ENCODE measurements at places on chromosomes 3 and 15.

DNA sequence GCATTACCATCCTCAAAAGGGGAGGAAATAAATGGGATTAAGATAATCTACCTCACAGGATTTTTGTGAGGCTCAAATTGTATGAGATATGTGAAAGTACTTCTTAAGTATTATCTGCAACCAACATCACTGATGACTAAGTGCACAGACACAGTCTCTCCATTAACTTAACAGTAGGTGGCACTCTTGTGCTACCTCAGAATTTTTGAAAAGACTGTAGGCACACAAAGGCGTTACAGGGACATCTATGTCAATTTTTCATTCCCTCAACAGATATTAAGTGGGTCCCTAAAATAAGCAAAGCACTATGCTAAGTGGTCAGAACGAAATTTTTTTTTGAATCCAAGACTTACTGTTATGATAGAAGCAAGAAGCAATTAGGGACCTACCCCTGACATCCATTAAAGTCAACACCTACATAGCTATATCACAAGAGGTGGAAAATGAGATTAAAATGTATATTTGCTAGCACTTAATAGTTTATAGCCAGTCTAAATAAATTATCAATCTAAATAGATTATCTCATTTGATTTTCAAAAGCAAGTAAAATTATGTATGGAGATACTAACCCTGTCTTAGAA, 52.9 kb downstream of the RYK start:
- DNase-seq: peak; percentile 28

DNA sequence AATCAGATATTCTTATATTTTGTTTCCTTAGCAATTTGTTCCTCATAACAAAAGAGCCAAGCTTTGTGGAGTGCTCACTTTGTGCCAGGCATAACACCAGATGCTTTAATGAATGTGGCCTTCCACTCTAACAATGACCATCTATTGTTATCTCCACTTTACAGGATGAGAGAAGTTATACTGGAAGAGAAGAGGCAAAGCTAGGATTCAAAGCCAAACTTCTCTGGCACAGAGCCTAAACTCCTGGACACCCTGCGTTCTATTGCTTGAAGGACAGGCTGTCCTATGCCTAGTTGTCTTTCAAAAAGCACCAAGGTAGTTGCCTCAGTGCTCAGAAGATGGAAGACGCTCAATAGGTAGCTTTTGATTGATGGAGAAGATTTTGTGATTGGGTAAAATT, 123.2 kb upstream of the FEZF2 start:
- DNase-seq: no peak

- no peak for DNase-seq
These were observed 67.9 kb upstream of the TNIK start for GRCh38 chr3:171528102-171528501.

DNA sequence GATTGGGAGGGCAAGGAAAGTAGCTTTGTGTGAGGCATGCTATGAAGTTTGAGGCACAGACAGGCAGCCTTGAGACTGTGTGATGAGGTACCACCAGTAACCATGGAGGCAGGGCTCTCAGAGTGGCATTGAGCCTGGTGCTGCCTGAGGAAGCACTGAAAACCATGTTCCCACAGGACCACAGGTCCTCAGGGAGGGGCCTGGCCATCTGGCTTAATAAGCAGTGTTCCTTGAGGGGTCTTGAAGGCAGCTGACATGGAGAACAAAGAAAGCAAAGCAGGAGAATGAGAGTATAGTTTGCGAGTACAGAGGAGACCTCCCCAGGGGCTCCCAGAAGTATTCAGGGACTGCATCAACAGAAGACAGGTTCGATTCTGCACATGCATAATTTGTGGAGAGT, 346.6 kb downstream of the EPHB1 start:
- DNase-seq: no peak

GRCh38 chr3:194224471-194225417, 88.8 kb downstream of the HES1 start:
- peak; percentile 50 for DNase-seq

GRCh38 chr3:85475346-85475745, 516.6 kb downstream of the CADM2 start:
- no peak for DNase-seq

GRCh38 chr3:67947808-67948508, 293.5 kb upstream of the SUCLG2 start:
- peak; percentile 8 for DNase-seq

DNA sequence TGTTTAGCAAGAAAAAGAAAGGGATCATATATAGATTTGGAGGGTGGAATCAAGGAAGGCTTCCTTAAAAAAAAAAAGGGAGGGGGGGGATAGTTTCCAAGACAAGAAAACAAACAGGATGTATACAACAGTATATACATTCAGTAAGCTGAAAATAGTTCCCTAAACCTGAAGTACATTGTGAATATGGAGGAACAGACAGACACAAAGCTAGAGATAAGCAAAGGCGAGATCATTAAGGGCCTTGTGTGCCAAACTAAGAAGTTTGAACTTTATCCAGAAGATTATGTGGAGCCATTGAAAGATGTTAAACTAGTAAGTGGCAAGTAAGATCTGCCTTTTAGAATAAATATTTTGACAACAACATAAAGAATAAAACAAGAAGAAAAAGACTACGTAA, 93.3 kb upstream of the IMPG2 start:
- no peak for DNase-seq

DNA sequence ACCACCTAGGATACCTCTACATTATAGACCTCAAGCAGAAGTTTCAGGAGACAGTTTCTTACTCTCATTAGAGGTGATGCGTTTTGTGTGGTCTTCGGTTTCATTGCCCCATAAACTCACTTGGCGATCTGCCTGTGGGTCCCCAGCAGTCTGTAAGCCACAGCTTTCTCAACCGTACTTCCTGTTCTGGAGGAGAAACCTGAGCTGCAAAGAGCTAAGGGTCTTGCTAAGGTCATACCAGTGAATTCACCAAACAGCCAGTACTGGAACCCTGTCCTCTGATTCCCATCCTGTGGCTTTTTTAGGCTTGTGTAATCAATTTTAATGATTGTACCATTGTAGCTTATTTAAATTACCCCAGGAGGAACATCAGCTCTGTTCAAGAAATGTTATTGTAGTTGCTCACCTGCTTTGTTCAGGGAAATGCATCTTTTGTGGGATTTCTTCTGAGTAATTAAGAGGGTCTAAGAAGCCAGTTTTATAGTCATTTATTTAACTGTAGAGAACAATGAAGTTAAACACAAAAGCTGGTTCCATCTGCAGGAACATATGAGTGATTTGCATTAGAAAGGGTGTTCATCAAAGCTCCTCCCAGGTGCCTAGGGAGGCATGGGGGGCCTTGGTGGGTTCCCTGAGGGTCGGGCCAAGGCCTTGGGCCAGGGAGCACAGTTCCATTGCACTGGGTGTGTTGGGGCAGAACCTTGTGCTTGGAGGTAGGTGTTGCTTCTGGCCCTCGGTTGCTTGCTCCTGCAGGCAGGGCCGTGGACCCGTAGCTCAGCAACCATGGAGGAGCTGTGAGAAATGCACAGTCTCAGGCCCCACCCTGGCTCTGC, 69.6 kb downstream of the APBA2 start:
- DNase-seq: no peak

DNA sequence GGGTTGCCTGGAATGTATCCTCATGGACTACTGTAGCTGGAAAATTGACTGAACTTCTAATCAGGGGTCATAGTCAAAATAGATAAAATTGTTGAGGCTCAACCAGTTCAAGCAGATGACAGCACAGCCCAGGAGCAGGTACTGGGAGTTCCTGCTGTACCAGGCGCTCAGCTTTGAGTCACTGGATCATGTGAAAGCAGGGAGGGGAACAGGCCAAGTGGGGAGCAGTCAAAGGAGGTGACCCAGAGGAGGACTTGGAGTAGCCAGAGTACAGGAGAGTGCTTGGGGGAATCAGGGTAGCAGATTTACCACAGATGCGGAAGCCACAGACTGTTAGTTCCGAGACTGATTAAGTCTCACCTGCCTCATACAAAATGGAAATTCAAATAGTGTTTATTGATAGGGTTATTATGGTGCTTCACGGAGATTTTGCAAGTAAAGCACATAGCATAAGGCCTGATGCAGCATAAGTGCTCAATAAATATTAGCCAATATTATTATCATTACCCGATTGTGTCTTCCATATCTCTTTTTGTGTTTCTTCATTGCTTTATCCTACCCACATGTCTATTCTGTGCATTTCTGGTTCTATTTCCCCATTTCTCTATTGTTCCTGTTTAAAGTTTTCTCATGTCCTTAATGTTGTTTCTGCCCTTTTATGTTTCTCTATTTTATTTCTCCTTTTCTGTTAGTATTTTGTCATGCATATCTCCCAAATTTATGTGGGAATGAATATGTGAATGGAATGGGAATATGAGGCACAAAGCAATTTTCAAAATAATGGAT, 369.2 kb upstream of the MCTP2 start:
- DNase-seq: no peak

GRCh38 chr3:14858105-14858504, 39.3 kb downstream of the FGD5 start:
- DNase-seq: no peak

GRCh38 chr3:124256599-124256998, 264.7 kb upstream of the ROPN1 start:
- no peak for DNase-seq

DNA sequence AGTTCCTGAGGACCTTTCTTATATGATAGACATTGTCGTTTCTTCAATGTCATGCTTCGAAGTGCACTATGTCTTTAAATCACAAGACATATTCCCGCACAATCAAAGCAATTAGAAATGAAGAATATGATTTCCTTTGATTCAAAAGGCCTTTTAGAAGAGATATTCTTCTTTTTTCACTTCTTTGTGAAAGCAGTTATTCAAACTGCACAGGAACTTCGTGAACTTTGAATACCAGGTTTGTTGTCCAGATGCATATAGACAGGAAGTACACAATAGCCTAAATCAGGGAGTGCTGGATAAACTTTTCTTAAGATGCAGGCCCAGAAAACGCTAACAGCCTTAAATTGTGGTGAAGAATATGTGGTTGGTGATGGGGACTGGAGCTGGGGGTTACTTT, 591.1 kb upstream of the NAALADL2 start:
- no peak for DNase-seq

DNA sequence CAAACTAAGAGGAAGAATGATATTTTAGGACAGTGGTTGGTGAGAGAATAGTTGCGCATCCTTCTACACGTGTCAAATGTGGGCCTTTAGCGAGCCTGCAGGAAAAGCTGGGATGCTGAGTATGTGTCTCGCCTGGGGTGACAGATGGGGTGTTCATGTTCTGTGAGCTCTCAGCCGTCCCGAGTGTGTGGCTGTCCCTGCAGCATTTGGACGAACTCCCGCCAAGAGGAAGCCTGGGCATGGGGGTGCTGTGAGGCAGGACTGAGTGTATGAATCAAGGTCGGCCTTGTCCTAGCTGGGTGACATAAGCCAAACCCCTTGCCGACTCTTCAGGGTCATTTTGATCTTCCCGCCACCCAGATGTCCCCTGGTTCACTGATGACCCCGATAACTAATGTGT, 94.8 kb downstream of the CACNA1D start:
- no peak for DNase-seq

GRCh38 chr3:147744967-147745366, 335.8 kb downstream of the ZIC1 start:
- DNase-seq: no peak

DNA sequence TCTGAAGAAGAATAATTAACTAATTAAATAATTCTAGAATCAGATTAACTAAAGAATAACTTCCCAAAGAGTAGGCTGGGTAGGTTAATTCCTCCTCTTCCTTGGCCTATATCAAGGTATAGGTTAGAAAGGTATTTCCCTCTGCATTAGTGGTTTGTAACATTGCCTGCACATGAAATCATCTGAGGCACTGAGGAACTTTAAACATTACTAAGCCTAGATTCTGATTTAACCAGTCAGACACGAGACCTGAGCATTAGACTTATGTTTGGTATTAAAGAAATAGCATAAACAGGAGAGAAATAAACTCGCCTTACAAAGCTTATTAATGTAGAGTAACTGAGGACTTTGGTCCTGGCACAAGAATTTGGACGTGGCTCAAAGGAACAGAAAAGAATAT, 84.2 kb downstream of the FGF7 start:
- DNase-seq: no peak

DNA sequence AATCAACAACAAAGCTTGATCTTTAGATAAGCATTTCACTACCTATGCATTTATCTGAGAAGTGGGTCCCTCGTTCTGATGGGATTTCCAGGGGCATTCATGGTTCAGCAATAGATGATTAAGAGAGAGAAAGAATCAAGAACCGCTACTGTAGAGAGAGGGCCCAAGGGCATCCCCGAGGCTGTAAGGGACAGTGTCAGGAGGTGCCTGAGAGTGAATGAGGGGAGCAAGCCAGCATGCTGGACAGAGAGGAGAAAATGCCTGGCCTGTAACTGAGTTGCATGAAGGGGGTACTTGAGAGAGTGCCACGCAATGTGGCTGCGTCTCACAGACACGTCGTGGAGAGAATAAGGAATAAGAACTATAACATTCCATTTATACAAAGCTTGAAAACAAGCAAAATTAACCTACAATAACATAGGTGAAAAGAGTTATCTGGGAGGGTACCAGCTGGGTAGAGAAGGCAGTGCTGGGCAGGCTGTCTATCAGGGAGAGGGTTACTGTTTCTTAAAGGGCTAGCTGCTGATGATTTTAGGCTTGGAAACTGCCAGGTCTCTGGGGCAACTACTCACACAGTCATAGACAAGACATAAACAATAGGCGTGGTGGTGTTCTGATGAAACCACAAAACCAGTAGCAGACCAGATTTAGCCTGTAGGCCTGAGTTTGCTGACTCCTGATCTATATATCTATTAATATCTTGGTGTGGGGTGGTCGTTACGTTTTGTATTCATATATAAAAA, 374.6 kb upstream of the CFAP20DC start:
- no peak for DNase-seq

DNA sequence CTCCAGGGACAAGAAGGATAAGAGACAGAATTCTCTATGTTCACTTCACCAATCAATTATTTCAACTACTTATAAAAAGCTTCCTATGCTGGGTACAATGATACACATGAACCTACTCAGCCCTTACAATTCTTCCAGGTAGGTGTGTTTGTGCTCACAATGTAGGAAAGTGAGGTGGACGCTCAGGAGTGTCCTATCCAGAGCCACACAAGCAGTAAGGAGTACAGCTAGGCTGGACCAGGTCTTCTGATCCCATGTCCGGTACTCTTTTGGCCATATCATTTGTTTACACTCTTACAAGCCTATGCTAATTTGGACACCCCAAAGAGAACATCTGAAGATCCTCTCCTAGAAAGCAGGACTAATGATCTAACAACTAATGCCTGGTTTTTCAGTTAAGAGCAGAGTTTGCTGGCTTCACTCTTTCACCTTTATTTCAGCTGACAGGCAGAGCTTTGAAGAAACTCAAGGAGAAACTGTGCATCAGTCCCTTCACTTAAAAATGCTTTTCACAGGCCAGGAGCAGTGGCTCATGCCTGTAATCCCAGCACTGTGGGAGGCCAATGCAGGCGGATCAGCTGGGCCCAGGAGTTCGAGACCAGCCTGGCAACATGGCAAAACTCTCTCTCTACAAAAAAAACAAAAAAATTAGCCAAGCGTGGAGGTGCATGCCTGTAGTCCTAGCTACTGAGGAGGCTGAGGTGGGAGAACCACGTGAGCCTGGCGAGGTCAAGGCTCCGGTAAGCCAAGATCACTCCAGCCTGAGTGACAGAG, 27.5 kb downstream of the IGF2BP2 start:
- no peak for DNase-seq
